Inflammatory macrophage (primary cell): ENCODE measurements at places on chromosomes 1 and 21.

DNA sequence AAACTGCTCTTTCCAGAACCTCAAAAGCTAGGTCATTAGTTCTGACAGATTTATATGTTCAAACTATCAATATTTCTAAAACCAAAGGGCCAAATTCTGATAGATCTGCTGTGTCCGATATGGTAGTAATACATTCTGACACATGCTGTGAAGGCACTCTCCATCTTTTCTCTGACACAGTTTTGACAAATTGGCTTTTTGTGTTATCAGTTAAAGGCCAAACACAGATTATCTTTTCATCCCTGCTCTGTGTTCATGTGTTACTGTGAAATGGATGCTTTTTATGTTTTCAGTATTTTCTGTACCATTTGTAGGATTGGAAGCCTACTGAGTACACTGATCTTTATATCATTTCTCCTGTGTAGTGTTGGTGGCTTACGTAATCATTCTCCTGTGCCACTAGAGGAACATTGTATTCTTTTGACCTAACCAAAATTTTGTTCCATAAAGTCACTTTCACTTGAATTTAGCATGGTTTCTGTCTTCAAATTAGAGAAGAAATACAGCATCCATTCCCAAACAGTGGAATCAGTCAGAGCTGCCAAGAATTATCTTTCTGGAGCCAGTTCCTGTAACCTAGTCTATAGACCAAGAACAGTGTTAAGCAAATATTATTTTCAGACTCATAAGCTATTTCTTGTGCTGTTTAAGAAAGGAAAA is 137.2 kb downstream of the ADGRL2 start:
- DNase-seq: no peak

- no peak for DNase-seq
These were observed 6.6 kb downstream of the CLIC4 start for GRCh38 chr1:24751833-24752232.

- DNase-seq: no peak
These were observed 104.4 kb downstream of the TM2D1 start for GRCh38 chr1:61620536-61620935.

GRCh38 chr1:81414488-81415015 is 386.2 kb upstream of the ADGRL2 start:
- DNase-seq: peak; percentile 16

- DNase-seq: no peak
These were observed 2.6 kb downstream of the GADD45A start for GRCh38 chr1:67687649-67688048.

GRCh38 chr1:181548497-181548896 is 65.2 kb downstream of the CACNA1E start:
- no peak for DNase-seq

DNA sequence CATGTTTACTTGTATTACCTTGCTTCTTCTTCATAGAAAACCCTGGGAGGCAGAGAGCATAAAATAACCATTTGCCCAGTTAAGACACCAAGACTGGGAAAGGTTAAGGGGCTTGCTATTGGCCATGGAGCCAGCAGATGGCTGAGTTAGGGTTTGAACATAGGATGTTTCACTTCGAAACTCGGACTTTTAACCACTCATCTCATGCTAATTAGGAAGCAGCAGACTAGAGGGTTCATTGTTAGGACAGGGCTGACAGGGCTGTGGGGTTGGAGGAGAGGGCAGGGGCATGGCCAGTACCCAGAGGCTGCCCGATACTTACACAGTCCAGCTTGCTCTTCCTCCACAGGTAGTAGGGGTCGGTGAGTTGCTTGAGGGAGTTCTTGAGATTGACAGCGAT is 17.0 kb downstream of the SLC26A9 start:
- no peak for DNase-seq

GRCh38 chr1:165144757-165145397 is 211.6 kb downstream of the LMX1A start:
- peak; percentile 22 for DNase-seq

DNA sequence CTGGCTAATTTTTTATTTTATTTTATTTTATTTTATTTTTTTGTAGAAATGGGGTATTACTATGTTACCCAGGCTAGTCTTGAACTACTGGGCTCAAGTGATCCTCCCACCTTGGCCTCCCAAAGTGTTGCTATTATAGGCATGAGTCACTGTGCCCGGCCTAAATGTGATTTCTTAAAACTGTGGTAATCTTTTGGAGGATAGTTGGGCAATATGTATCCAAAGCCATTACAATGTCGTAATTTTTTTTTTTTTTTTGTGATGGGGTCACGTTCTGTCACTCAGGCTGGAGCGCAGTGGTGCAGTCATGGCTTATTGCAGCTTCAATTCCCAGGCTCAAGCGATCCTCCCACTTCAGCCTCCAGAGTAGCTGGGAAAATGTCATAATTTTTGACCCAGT is 14.2 kb downstream of the ETV3L start:
- peak; percentile 75 for DNase-seq

DNA sequence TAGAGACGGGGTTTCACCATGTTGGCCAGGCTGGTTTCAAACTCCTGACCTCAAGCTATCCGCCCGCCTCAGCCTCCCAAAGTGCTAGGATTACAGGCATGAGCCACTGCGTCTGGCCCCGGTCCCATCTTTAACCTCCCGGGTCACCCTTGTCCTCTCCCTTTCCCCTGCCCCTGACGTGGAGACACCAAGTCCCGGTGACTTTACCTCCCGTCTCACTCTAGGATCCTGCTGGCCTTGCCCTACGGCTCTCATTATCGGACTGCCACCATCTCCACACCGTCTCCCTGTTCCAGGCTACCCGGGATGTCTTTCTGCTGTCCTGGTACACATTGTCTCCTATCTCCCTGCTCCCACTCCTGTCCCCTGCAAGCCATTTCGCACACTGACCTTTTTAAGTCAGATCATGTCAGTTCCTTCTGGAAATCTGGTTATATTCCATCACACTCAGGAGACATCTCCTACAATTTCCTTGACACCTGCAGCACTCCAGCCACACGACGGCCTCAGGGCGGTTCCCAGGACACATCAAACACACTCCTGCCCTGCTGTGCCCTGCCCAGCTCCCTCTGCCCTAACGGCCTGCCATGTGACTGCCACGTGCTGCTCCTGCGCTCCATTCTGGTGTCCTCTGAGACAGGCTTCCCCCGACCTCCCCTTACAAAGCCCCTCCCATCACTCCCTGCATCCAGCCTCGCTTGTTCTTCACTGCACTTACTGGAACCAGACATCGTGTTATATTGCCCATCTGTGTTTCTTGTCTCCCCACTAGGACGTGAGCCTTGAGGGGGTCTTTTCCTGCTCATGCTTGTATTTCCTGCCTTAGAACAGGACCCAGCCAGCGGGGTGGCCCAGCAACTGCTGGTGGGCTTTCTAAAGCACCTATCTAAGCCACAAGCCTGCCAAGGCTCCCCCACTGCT is 32.7 kb downstream of the TTC39A start:
- DNase-seq: no peak

DNA sequence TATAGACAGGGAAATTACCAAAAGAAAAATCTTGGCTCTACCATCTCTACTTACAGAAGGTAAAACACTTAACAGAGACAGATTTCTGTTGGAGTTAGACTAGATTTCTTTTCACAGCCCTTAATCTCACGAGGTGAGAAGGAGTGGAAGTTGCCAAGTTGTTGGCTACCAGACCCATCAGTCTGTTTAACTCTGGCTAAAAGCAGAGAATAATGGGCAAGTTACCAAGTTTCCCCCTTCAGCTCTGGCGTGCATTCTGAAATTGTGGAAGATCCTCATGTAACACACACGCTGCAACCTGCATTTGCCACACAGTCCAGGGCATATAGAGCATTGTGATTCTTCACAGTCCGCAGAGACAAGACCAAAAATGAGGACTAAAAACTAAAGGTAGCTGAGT is 49.3 kb downstream of the STX6 start:
- no peak for DNase-seq

DNA sequence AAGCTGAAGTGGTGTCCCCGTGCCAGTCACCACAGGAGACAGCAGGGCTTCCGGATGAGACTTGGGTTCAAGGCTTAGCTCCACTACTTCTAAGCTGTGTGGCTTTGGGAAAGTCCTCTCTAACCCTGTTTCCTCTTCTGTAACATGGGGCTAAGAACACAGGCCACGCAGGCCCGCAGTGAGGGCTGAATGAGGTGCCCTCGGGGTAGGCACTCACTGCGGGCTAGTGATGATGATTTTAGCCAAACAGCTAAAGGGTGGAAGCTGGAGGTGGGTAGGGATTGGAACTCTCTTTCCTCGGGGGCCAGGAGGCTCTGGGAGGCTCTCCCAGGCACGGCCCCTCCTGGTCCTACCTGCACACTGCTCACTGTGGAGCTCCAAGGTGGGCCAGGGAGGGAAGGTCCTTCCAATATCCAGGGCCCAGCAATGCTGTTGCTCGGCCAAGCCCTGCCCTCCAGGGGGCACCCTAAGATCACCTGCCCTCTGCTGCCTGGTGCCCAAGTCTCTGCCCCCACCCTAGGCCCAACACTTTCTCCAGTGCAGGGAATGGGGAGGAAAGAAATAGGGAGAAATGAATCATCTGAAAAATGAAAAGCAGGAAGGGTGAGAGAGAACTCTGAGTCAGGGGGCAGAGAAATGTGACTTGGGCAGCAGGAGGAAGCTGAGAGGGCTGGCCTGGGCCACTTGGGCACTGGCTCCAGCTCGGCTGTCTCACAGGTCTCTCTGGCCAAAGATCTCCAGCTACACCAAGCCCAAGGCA is 19.2 kb upstream of the EVA1B start:
- DNase-seq: peak; percentile 42

- DNase-seq: no peak
These were observed 9.6 kb downstream of the SPATA46 start for GRCh38 chr1:162367073-162367472.

DNA sequence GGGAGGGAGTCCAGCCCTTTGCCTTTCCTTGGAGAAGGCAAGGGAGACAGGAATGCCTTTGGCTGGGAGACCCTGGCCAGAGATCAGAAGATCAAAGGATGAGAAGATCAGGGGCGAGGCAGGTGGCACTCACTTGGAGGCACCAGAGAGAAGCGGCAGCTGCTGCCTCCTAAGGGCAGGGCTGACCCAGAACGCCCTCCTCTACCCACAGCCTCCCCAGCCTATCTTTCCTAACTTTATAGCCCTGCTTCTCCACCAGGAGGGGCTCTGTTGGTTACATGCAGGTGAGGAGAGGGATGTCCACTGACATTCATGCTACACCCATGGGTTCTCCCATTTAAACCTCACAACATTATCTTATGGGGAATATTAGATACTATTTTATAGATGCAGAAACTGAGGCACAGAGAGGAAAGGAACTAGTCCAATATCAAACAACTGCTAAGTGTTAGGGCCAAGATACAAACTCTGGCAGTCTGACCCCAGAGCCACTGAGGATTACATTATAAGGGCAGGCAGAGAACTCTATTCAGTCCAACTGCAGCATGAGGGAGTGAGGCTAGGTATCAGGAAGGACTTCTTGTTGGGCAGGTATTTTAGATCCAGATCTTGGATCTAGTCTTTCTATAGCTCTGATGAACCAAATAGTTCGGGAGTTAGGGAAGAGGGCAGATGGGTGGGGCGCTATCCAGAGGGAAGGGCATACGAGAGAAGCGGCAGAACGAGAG is 19.9 kb downstream of the LGR6 start:
- DNase-seq: no peak

GRCh38 chr1:62625415-62625814 is 28.1 kb downstream of the ANGPTL3 start:
- no peak for DNase-seq

DNA sequence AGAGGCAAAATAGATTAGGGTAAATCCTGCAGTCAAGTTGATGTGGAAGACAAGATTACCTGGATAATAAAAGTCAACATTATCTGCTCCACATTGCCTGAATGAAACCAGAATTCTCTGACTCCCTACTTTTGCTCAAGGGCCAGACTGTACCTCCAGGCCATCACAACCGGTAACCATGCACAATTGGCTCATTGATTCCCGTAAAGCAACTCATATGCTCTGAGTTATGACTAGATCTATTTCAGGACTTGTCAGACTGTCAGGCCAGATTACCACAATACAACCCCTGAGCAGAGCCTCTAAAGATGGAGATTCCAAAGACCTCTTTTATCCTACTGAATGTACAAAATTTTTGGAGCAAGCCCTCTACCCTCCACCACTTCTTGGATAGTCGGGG is 90.4 kb downstream of the ODF2L start:
- no peak for DNase-seq

- no peak for DNase-seq
These were observed 1.1 kb downstream of the ADGRB2 start for GRCh38 chr1:31762726-31763670.

DNA sequence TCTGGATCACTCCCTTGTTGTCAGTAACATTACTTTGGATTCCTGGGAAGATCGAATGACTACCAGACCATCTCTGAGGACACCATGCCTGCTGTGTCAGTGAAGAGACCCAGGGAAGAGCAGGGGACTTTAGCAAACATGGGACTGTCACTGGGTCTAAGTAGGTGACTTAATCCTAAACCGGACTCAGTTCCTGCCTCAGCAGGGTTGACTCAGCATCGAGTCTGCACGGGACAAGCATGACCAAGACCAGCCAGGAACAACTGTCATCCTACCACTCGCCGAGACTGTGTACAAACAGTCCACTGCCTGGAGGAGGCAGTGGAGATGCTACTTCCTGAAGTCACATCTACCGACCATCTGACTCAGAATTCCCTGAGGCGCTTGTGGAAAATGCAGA is 53.2 kb upstream of the RAB4A start:
- peak; percentile 86 for DNase-seq

- no peak for DNase-seq
These were observed 108.8 kb downstream of the TGFBR3 start for GRCh38 chr1:91777196-91777595.

- no peak for DNase-seq
These were observed 227.5 kb upstream of the LYPLAL1 start for GRCh38 chr1:218946147-218946546.

DNA sequence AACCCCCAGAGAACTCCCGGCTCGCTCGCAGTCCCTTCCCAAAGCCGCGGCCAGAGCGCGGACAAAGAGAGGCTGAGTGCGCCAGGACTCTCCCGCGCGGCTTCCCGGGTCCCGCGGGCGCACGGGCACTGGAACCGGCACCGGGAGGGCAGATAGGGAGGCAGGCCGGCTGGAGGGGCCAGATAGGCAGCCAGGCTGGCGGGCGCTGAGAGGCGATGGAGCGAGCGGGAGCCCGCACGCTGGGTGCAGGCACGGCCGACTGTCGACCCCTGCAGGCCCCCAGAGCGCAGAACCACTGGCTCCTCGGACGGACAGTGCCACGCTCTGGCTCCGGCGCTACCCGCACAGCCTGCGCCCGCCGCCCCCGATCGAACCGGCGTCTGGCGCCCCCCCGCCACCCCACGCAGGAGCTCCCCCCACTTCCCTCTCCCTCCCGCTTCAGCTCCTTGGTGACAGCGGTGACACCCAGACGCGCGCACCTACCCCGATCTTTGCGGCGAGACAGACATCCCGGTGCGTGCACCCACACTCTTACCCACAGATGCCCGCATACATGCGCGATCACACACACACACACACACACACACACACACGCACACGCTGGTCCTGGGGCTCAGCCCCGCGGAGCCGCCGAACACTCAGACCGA is 534 bp downstream of the SLC6A9 start:
- peak; percentile 10 for DNase-seq

- no peak for DNase-seq
These were observed 71.5 kb upstream of the QSOX1 start for GRCh38 chr1:180083164-180083563.

- no peak for DNase-seq
These were observed 38.2 kb downstream of the TP73 start for GRCh38 chr1:3690282-3691065.
